ENCODE measurements at places on chromosomes 7 and 10. TPM values are rescaled to one million over a fixed set of nuclear protein-coding genes. Genes with fewer than 3 reads are reported as not detected.
A peak's percentile ranks its signal among the peaks of the same experiment; 100 is the strongest.

DNA sequence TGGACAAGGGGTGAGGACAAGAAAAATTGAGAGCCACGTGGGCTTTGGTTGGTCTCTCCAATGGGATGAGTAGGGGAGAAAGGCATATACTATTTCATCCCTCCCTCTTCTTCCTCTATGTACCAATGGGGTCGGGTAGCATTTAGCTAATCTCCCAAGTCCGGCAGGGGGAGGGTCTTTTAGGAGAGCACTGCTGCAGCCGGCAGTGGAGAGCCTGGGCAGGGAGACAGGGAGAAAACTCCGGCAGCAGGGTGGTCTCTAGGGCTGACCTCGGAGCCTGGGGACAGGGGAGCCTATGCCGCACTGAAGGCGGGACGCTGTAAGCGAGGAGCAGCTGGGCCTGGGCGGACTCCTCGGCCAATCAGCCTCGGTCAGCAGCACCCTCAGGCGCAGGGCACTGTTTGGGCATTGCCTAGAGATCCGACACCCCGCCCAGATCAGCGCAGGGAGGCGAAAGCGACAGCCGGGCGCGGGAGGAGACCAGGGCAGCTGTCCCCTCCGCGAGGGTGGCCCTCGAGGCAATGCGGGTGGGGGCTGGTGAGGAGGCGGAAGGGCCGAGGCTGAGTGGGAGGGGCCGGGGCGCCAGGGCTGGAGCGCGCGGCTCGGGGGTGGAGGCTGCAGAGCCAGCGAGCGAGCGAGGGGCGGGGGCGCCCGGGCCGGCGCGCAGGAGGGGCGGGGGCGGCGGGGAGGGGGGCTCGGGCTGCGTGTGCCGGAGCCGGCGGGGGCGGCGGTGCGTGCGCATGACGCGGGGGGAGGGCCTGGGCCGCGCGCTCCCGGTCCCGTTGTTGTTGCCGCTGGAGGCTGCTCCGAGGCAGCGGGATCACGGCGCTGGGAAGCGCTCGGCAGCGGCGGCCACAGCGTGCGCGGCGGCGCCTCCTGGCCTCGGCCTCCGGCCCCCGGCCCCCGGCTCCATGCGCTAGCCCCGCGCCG is at the start of gene AGAP3:
TSS of gene AGAP3 (plus strand) at position 785 of the 930 bp plus-strand sequence. CDS start 267 bp downstream, outside the sequence.
- DNase-seq = peak; percentile 87

GRCh38 chr10:131271966-131272365 is 39.6 kb downstream of the TCERG1L start:
- DNase-seq = no peak

SPDYE11 gene
- not detected for total RNA-seq

GRCh38 chr10:63584725-63585035 is 63.5 kb downstream of the REEP3 start:
- DNase-seq = no peak

LCOR gene
- total RNA-seq = 6.8 TPM

CABCOCO1 gene
- total RNA-seq = 0.59 TPM

EPHA1 gene
- not detected for total RNA-seq

Measured in MG63 (cell line).